MCF 10A (cell line): ENCODE measurements at places on chromosomes 16 and 17. TPM values are rescaled to one million over a fixed set of nuclear protein-coding genes. Genes with fewer than 3 reads are reported as not detected.

DNA sequence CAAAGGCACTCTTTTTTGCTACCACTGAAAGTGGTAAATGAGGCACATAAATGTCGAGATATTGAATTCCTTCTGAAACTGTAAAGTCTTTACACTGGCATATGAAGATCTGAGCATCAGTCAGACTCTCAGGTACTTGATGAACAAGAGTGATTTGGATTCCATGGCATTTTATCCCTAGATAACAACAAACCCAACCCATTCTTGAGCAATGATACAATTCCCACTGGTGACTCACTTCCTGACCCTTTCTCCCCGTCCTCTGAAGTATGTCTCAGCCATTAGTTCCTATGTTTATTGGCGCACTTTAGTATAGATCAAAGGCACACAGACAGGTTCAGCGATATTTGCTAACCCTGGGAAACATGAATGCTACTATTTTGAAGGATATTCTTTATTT lies 147.0 kb upstream of the RBFOX1 start:
- no peaks in the 10 kb centered on the region for H3K36me3 ChIP-seq
- no peak overlapping the region for H3K4me3 ChIP-seq
- DNase-seq: no peak
- H3K27me3 ChIP-seq: no peaks in the 10 kb centered on the region

GRCh38 chr16:65394281-65394680 lies 272.4 kb upstream of the CDH11 start:
- H3K4me1 ChIP-seq: no peaks in the 10 kb centered on the region
- no peaks in the 10 kb centered on the region for H3K27me3 ChIP-seq
- no peak overlapping the region for H3K4me3 ChIP-seq
- H3K36me3 ChIP-seq: no peaks in the 10 kb centered on the region

The IL34 gene
- total RNA-seq: not detected in 2 replicates

The ZFP1 gene
- 11.5 and 14.0 TPM in 2 replicates for total RNA-seq

The ARHGAP23 gene
- 23.2 and 29.2 TPM in 2 replicates for total RNA-seq
